ENCODE measurements at places on chromosomes 16 and 17. TPM values are rescaled to one million over a fixed set of nuclear protein-coding genes. Genes with fewer than 3 reads are reported as not detected.

TNFRSF17 gene
- not detected for total RNA-seq

SLC4A1 gene
- not detected for total RNA-seq

CD300H gene
- total RNA-seq = not detected

TGFB1I1 gene
- total RNA-seq = 2.7 TPM

MT4 gene
- total RNA-seq = not detected

IL17C gene
- total RNA-seq = 0.56 TPM

MT1H gene
- not detected for total RNA-seq

KRT27 gene
- total RNA-seq = not detected

KRT25 gene
- not detected for total RNA-seq

FSCN2 gene
- total RNA-seq = 0.93 TPM

EZH1 gene
- total RNA-seq = 35.3 TPM

CLDN9 gene
- total RNA-seq = not detected

TNK1 gene
- total RNA-seq = 2.9 TPM

CACNG3 gene
- not detected for total RNA-seq

GRCh38 chr16:89448656-89449055 is 41.7 kb downstream of the ANKRD11 start:
- no peak for ATAC-seq

DNA sequence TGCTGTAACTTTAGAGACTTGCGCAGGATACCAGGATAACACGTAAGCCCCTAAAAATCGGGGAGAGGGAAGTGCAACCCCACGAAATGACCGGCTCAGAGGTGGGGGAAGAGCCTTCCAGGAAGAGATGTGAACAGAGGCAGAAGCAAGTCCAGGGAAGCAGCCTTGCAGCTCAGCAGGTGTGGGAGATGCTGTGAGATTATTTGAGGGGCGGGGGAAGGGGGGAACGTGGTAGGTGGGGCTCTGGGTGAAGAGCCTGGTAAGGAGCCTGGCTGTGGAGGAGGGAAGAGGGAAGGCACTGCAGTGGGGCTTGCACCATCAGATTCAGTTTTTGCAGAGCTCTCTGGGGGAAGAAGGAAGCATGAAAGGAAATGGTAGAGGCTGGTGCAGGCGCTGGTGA is 95.4 kb upstream of the CACNG5 start:
- ATAC-seq = no peak

GRCh38 chr17:72126575-72127486 is 6.0 kb downstream of the SOX9 start:
- ATAC-seq = no peak

DNA sequence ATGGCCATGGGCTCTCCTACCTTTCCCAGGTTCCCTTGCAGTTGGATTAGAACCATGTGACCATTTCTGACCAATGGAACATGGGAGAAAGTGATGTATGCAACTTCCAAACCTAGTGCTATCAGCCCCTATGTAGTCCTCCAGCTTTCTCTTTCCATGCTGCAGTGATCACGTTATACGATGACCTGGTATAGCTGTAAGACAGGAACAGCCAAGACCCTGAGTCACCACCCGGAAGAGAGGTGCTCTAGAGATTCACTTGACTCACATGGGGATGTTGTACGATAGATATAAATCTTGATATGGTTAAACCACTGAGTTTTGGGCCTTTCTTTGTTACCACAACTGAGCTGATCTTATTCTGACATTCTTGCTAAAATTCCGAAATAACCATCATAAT is 65.1 kb downstream of the NOG start:
- peak; percentile 70 for ATAC-seq

GRCh38 chr16:74305978-74306784 is 9.6 kb downstream of the PSMD7 start:
- ATAC-seq = peak; percentile 49

- no peak for ATAC-seq
These were observed 10.1 kb upstream of the COG1 start for GRCh38 chr17:73182616-73183310.

DNA sequence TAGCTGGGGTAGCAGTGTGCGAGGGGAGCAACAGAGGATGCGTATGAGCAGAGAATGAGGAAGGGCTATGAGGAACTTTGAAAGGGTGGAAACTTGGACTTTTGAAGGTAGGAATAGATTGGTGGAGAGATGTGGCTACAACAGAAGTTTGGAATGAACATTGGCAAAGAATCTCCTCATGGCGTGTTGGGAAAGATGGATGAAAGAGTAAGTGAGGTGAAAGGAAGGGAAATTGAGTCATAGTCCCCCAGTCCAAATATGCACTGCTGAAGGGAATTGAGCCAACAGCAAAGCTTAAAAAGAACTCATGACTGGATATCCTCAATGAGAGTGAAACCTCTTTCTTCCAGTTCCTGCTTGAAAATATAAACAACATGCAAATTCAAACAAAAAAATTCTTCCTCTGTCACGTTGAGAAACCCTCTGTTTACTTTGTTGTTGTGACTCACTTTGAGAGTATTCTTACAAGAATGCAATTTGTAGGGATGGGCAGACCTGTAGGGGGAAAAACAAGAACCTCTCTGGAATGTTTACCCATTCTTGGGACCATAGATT is 313.2 kb upstream of the KCNJ16 start:
- no peak for ATAC-seq

- ATAC-seq = peak; percentile 56
These were observed 12.7 kb upstream of the FAM20A start for GRCh38 chr17:68613739-68614298.

- no peak for ATAC-seq
These were observed 8.2 kb upstream of the MARCHF10 start for GRCh38 chr17:62816282-62816839.

- ATAC-seq = peak; percentile 11
These were observed 5.7 kb upstream of the MILR1 start for GRCh38 chr17:64443086-64443760.

GRCh38 chr16:28596115-28596630 is 677 bp downstream of the SULT1A2 start:
- no peak for ATAC-seq

GRCh38 chr17:82449883-82450356 is 632 bp downstream of the CYBC1 start:
- peak; percentile 47 for ATAC-seq

DNA sequence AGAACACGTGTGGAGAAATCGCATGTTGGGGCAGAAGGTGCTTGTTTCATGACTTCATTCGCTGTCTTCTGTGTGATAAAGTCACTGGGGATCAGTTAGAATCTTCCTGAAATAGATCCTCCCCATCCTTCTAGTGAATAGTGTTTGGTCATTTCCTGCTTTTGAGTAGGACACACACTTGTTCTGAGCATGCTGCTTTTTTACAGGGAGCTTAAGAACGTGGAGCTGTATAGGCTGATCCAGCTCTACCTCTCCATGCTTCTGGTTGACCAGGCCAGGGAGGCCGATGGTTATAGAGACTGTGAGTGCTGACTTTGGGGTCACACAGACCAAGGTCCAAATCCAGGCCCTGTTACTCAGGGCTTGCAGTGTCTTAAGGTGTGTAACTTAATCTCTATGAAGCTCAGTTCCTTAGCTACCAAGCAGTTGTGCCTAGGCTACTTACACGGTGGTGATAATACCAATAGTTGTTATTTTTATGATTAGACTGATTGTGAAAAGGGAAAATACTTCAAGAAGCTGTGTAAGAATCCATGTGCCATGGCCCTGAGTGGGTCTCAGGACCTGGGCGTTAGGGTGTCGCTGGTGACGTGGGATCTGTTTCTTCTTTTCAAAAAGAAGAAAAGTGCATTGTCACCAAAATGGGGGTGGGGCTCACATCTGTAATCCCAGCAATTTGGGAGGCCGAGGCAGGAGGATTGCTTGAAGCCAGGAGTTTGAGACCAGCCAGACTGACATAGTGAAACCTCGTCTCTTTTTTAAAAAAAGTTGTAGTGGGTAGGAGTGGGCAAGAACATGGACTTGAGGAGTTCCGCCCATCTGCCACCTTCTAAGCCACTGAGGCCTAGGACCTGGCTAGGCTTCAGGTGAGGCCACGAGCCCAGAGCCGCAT is 64.1 kb upstream of the LGALS9 start:
- ATAC-seq = no peak

- no peak for ATAC-seq
These were observed 186.0 kb upstream of the PIRT start for GRCh38 chr17:11023639-11024479.

DNA sequence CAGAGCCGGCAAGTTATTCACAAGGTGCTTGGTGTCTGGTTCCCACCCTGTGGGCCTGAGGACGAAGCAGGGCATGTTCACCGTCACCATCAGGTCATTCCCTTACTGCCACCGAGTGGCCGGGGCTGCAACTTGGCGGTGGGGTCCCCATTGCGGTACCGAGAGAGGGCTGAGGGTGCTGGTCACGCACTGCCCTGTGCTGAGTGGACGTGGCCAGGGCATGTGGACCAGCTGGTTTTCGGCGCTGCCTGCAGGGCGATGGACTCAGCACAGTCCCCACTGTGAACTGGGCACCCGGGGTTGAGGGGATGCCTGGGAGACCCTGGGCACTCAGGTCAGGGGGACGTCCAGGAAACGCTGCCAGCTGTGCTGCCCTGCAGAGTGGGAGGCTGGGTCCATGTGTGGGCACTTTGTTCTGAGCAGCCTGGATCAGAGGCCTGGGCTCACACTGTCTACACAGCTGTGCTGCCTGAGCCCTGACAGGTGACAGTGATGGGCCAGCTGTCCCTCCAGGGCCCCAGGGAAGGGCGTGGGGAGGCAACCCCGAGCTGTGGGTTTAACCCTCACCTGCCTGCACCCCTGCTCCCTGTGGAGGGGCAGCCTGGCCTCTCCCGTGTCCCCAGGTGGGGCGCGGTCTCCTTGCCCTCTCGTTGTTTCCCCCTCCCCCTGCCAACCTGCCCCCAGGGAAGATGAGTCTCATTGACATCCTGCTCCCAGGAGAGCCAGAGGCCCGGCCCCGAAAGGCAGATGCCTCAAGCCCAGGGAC is 39.3 kb upstream of the GNG13 start:
- no peak for ATAC-seq

GRCh38 chr17:55040611-55041010 is 72.0 kb downstream of the STXBP4 start:
- no peak for ATAC-seq

- no peak for ATAC-seq
These were observed 79.0 kb downstream of the ANKRD11 start for GRCh38 chr16:89411335-89411850.

DNA sequence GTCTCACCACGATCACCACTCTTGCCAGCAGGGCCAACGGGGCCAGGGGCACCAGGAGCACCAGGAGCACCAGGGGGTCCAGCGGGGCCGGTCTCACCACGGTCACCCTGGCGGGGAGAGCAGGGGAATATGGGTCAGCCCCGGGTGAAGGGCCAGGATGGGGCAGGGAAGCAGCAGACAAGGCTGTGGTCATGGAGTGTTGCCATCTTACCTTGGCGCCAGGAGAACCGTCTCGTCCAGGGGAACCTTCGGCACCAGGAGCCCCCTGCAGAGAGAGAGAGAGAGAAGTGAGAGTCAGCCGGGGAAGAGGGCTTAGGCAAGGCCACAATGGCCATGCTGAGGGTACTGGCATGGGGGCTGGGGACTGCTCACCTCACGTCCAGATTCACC is 12.9 kb downstream of the COL1A1 start:
- ATAC-seq = no peak

DNA sequence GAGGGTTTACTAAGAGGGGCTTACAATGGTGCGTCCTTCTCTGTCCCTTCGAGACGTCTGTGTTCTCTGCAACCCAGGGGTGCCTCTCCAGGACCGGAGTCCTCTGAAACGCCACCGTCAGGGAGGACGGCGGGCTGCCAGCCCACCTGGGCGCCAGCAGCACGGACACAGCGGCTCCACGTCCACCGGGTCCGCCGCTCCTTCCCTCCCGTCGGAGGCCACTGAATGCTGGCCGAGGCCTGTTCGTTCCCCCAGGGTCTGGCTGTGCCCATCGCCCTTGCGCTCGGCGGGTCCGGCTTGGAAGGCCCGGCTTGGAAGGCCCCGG is 403 bp downstream of the TEPSIN start:
- ATAC-seq = no peak

GRCh38 chr17:38598536-38598935 is 7.2 kb downstream of the SRCIN1 start:
- no peak for ATAC-seq

DNA sequence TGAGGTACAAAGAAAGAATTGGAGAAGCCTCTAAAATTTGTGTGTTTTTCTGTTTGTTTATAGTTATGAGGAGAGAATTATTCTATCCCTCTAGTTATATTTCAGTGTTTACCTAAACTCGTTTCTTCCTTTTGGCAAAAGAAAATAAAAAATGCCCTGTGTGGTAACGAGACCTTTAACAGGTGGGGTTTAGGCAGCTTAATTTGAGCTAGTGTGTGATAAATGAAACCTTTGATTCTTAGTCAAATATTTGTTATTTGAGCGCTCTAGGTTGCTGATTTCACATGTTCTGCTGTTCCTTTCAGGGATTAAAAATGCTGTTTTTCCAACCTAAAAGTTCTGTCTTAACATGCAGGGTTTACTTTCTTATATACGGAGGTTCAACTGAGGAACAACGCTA is 17.5 kb downstream of the ERCC4 start:
- ATAC-seq = no peak

DNA sequence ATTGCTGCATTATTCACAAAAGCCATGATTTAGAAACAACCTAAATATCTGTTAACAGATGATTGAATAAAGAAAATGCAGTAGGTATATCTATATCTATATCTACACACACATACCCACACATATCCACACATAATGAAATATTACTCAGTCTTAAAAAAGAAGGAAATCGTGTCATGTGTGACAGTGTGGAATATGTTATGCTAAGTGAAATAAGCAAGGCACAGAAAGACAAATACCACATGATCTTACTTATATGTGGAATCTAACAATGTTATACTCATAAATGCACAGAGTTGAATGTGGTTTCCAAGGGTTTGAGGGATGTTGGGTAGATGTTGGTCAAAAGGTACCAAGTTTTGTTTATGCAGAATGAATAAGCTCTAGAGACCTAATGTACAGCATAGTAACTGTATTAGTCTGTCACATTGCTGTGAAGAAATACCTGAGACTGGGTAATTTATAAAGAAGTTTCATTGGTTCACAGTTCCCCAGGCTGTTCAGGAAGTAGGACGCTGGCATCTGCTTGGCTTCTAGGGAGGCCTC is 156.1 kb downstream of the FTO start:
- ATAC-seq = peak; percentile 64

GRCh38 chr17:8825802-8826201 is 26.6 kb upstream of the MFSD6L start:
- ATAC-seq = no peak

DNA sequence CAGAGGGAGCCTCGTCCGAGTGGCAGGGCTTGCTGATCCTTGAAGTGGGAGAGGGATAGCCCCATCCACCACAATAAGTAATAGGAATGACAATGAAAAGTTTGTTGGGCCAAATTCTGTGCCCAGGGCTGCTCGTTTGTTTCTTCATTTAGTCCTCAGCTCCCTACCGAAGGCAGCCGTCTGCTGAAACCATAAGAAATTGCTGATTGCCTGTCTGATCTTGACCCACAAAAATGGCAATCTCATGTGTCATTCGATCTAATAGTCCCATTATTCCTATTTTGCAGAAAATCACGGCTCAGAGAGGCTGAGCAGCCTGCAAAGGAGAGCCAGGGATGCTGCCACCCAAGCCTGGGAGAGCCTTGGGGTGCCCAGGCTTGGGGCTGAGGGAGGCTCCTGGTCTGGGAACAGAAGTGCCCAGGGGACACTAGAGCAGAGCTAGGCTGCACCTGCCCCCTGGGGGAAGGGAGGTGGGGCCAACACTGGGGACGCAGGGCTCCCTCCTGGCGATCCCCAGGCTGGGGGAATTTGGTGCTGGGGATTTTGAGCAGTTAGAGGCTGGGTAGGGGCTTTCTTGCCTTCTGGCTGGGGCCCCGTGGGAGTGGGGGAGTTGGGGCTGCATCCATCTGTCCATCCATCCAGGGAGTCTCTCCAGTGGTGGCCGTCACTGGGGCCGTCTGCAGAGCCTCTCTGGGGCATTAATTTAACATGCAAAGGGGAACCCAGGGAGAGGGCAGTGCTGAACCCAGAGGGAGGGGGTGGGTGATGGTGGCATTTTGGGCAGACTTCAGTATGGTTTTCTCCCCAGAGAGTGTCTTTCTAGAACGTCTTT is 53.5 kb downstream of the SOCS1 start:
- ATAC-seq = no peak

Data from activated T-helper 17 cell treated with anti-CD3 and anti-CD28 coated beads, Interleukin-2, amount 50 U/mL, for 72 hours (primary cell).